ENCODE measurements at places on chromosomes 3 and 15.

- no peak for DNase-seq
Measured at GRCh38 chr15:98866511-98866910, 141.1 kb downstream of the PGPEP1L start.

DNA sequence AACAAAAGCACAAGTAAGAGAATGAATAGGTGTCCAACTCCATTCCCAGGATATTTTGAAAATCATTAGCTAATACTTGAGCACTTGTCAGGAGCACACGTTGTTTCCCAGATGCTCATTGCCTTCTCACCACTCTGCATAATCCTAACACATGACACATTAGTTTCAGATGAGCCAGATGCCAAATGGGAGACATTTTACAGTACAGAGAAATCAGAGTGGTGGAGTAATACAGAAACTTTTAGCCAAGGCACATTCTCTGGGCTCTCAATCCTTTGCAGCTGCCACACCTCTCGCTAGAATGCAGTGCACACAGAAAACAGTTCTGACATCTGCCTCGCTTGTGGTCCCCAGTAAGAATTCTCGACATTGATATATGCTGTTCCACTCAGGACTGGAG lies 76.6 kb downstream of the P3H2 start:
- DNase-seq: no peak

DNA sequence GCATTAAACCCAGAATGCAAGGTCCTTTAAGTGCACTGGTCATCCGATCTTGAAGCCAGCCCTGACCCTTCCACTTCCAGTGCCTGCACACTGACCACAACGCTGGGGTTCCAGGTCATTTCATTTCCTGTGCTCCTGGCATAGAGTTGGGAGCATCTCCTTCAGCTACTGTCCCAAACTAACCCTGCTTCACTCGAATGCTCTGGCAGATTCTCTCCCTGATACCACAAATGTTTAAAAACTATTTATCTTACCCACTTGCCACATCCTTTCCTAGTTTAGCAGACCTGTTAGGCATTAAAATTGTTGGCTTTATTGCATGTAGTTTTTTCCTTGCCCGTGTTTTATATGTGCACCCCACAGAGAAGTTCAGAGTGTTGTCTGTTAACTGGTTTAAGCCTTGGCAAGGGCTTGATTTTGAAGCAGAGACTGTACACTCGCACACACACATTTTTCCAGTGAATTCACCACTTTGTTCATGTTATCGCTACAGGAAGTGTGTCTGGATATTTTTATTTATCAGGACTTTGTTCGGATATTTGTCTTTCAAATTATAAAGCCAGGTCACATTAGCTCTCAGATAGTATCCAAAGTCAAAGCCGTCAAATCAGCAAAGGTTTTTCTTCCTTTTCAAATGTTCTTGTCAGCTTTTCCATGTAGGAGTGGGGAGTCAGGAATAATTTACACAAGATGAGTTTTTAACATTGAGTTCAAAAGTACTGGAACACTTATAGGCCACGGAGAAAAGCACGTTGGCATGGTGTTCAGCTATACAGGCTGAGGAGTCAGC lies 77.3 kb downstream of the ABI3BP start:
- DNase-seq: no peak

- DNase-seq: no peak
Measured at GRCh38 chr3:177603148-177603603, 405.9 kb upstream of the TBL1XR1 start.

DNA sequence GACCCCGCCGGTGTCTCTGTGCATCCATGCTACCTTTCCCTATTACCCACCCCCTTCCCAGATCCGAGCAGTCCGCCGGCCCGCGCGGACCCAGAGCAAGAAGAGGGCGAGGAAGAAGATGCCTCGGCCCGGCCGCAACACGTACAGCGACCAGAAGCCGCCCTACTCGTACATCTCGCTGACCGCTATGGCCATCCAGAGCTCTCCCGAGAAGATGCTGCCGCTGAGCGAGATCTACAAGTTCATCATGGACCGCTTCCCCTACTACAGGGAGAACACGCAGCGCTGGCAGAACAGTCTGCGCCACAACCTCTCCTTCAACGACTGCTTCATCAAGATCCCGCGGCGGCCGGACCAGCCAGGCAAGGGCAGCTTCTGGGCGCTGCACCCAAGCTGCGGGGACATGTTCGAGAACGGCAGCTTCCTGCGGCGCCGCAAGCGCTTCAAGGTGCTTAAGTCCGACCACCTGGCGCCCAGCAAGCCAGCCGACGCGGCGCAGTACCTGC lies 788 bp downstream of the FOXB1 start:
- no peak for DNase-seq

DNA sequence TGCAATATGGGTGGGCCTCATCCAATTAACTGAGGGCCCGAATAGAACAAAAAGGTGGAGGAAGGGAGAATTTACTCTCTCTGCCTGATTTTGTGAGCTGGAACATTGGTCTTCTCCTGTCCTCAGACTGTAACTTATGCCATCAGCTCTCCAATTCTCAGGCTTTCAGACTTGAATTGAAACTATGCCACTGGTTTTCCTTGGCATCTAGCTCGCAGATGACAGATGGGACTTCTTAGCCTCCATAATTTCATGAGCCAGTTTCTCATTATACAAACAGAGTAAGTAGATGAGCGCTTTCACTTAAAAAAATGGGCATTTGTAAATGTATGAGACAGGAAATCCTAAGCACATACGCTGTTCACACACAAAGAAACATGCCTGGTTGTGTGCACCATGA lies 8.7 kb upstream of the PTX3 start:
- no peak for DNase-seq

GRCh38 chr15:65757256-65757655 lies 34.8 kb downstream of the DENND4A start:
- no peak for DNase-seq

DNA sequence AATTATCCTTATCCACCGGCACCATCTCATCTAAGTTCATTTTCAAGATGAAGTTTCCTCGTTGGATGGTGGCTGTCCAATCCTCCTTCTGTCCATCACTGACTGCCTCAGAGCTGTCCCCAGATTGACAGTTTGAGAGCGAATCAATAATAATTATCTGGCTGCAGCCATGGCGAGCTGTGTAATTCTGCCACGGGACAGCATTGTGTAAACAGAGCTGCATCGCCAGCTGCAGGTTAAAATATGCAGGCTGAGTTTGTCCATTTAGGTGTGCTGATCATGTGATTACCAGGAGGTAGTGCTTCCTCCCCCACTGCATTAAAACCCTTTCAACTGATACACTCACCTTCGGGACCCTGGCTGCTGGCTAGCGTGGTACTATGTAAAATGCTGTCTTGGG lies 461.9 kb upstream of the ONECUT1 start:
- DNase-seq: no peak

DNA sequence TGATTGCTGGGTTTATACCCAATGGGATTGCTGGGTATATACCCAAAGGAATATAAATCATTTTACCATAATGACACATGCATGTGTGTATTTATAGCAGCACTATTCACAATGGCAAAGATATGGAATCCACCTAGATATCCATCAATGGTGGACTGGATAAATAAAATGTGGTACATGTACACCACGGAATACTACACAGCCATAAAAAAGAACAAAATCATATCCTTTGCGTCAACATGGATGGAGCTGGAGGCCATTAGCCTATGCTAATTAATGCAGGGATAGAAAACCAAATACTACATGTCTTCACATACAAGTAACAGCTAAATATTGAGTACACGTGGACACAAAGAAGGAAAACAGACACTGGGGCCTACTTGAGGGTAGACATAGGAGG lies 22.6 kb downstream of the MNS1 start:
- no peak for DNase-seq

- DNase-seq: no peak
Measured at GRCh38 chr3:12986986-12987385, 86.2 kb downstream of the IQSEC1 start.

GRCh38 chr3:161694682-161695564 lies 198.3 kb downstream of the OTOL1 start:
- no peak for DNase-seq

DNA sequence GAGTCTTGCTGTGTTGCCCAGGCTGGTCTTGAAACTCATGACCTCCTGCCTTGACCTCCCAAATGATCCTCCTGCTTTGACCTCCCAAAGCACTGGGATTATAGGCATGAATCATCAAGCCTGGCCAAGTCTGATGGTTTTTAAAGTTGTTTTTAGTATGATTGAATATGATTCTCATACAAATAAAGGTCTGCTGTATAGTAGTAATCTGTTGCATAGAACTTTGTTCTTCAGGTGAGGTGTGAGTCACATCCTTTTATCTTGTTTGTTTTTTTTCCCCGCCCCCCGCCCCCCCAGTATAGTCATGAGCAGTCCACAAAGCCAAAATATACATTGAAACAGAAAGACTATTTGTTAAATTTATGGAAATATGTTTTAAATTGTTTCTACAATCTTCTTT lies 39.0 kb downstream of the UBE2E2 start:
- no peak for DNase-seq

GRCh38 chr15:61053401-61053965 lies 175.6 kb downstream of the RORA start:
- DNase-seq: no peak

DNA sequence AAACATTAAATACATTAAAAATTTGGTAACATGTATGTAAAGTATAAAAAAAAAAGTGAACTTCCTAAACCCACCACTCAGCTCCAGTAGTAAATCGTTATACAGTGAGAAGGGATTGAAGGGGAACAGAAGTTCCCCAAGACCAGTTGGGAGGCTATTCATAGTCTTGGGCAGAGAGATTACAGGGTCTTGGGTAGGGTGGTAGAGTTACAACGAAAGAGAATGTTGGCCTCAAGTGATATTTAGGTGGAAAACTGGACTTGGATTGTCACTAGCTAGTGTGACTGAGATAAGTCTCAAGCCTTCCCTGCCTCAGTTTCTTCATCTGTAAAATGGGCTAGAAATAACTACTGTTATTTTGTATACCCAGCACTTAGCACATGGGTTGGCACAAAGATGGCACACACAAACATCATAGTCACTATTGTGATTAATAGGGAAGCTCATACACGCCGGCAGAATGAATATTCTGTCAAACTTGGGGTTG lies 431 bp upstream of the YEATS2 start:
- no peak for DNase-seq

- peak; percentile 80 for DNase-seq
Measured at GRCh38 chr15:40081691-40082194, 26.9 kb downstream of the BMF start.

GRCh38 chr15:25568751-25569150 lies 129.9 kb upstream of the UBE3A start:
- DNase-seq: no peak

GRCh38 chr3:85821130-85821756 lies 862.5 kb downstream of the CADM2 start:
- DNase-seq: peak; percentile 22

DNA sequence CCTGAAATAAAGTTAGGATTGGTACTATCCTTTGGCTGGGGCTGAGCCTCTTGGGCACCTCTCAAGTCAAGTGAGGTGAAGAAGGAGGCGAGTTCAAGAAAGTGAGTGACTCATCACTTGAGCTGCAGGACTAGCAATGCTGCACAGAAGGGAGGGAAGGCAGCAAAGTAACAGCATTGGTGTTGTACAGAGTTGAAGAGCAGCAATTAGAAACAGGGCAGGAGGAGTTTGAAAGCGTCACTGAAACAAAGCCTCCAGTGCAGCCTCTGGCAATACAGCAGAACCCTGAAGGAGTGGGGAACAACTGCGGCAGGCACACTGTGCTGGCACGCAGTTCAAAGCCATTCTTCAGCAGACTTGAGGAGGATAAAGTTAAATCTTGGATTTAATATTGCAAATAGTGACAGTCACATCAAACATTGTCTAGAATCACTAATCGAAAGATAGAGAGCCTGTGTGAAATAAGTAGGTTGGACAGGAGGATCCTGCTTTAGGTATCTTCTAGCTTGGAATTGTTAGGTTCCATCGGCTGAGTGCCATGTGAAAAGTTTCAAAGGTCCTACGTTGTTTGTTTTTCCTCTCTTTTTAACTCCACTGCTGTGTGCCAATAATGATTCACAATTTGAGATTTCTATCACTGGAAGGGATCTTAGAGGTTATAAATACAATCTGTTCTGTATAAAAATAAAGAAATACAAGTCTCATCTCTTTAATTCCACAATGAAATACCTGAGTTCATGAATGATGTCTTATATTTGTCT lies 479.8 kb downstream of the NAALADL2 start:
- peak; percentile 39 for DNase-seq

- no peak for DNase-seq
Measured at GRCh38 chr3:32757618-32758374, 60.0 kb upstream of the TRIM71 start.

DNA sequence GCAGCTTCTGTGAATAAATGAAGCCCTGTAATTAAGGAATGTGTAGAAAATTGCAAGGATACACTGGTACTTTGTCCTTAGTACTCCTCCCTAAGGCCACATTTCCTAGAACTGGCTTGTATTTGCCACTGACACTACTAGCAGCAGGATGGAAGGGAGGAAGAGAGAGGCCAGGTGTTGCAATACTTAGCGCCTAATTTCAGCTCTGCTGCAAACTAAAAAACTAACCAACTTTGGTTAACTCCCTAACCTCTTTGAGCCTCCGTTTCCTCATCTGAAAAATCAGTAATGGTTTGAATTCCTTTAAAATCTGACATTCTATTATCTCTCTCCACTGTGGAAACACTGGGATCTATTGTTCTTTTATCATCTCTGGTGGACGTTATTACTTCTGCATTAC lies 257.0 kb downstream of the SV2B start:
- DNase-seq: no peak

- no peak for DNase-seq
Measured at GRCh38 chr3:105865016-105865623, 3.7 kb downstream of the CBLB start.

- no peak for DNase-seq
Measured at GRCh38 chr15:23647001-23647295, 719 bp downstream of the MAGEL2 start.

DNA sequence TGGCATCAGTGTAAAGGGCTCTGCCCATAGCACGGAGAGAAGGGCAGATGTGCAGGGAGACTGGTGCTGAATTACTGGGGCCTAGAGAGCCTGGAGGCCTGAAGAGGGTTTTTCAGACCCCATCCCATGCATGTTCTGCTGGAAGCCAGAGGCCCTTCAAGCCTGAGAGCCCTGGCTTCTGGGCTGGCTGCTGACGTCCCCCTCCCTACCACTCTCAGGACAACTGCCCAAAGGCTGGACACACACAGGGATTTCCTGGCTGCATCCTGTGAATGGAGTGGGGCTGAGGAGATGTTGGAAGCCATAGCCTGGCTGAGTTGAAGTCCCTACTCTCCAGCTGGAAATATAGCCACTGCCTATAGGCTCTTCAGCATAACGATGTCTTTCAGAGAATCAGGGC lies 16.9 kb upstream of the DOCK3 start:
- DNase-seq: no peak

- DNase-seq: no peak
Measured at GRCh38 chr3:158419820-158420653, 151.0 kb upstream of the MLF1 start.

DNA sequence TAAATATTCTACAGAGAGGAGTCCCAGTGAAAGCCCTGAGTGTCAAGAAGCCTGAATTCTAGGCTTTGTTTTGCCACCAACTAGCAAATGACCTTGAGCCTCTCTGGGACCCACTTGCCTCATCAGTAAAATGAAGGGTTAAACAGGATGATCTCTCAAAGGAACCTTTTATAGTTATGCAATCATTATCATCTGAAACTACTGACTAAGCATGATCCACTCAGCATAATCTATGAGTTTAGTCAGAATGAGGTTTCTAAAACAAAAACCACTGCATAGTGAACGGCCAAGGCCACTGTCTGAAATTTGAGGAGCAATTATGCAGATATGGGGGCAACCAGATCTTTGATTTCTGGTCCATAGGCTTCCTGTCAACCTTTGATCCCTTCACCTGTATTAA lies 319.0 kb downstream of the MECOM start:
- DNase-seq: no peak
